Activated T-cell treated with anti-CD3 and anti-CD28 coated beads, Interleukin-2, amount 50 U/mL, for 72 hours (primary cell): ENCODE measurements at places on chromosomes 5 and 9.

GRCh38 chr9:35499701-35500030, 9.8 kb downstream of the RUSC2 start:
- H3K36me3 ChIP-seq, result peaks cover 18% of the 10 kb centered on the region
- no peak overlapping the region for H3K27ac ChIP-seq
- DNase-seq, result no peak
- peaks cover 21% of the 10 kb centered on the region for H3K4me1 ChIP-seq
- H3K27me3 ChIP-seq, result no peaks in the 10 kb centered on the region
- H3K4me3 ChIP-seq, result no peak overlapping the region

GRCh38 chr5:139100825-139101224, 97.3 kb downstream of the SIL1 start:
- no peaks in the 10 kb centered on the region for H3K27me3 ChIP-seq
- peaks cover 5% of the 10 kb centered on the region for H3K4me1 ChIP-seq
- H3K27ac ChIP-seq, result no peak overlapping the region
- H3K36me3 ChIP-seq, result no peaks in the 10 kb centered on the region

- DNase-seq, result no peak
- no peak overlapping the region for H3K4me3 ChIP-seq
Observed at GRCh38 chr9:37382161-37382981, 40.1 kb upstream of the GRHPR start.

DNA sequence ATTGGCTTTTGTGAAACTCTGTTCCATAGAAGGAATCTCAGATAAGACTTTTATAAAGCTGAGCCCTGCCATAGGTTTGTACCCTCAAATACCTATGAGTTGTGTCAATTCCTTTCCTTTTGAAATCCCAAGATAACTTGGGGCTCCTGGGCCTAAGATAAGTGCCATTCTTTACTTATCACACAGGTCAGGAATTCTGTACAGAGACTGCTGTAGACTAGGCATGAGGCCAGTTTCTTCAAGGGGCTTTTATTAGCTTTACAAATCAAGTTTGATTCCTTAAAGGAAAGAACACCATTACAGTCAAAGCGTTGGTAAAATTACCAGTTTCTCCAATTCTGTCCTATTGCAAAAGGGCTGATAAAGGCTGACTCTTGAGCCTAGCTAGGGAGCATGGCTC, 39.2 kb downstream of the SHC3 start:
- no peak overlapping the region for H3K4me3 ChIP-seq
- H3K4me1 ChIP-seq, result peaks cover 6% of the 10 kb centered on the region
- H3K36me3 ChIP-seq, result peaks cover 3% of the 10 kb centered on the region
- no peak overlapping the region for H3K27ac ChIP-seq

- H3K4me3 ChIP-seq, result no peak overlapping the region
- peaks cover 24% of the 10 kb centered on the region for H3K4me1 ChIP-seq
- H3K27me3 ChIP-seq, result peaks cover 84% of the 10 kb centered on the region
Observed at GRCh38 chr9:132125361-132125760, 36.5 kb upstream of the NTNG2 start.
